ENCODE measurements at places on chromosomes 1 and 21. TPM values are rescaled to one million over a fixed set of nuclear protein-coding genes. Genes with fewer than 3 reads are reported as not detected.

The TMEM82 gene
- total RNA-seq: not detected

The DSCAM gene
- total RNA-seq: 0.03 TPM

The LRRC71 gene
- total RNA-seq: not detected

The S100A9 gene
- not detected for total RNA-seq
